Activated CD8-positive, alpha-beta T cell treated with anti-CD3 and anti-CD28 coated beads for 36 hours (primary cell): ENCODE measurements at places on chromosomes 4 and X.

GRCh38 chrX:151703487-151703886, 8.2 kb downstream of the PRRG3 start:
- no peak for DNase-seq

DNA sequence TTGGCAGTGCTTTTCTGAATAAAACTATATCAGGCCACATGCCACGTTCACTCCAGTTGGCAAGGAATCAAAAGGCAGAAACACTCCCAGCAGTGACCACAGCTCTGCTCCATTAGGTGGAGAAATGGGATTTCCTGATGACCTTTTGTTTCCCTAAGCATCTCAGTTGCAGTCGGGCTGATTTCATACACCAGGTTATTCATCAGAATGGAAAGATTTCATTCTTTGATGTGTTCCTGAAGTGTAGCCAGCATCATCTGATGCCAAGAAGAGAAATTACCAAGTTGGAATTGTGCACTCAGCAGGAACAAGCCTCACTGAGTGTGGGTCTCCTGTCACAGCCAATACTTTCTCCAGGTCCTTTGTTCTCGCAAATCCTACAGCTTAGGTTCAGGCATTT, 193.7 kb downstream of the SPATA18 start:
- DNase-seq = no peak

DNA sequence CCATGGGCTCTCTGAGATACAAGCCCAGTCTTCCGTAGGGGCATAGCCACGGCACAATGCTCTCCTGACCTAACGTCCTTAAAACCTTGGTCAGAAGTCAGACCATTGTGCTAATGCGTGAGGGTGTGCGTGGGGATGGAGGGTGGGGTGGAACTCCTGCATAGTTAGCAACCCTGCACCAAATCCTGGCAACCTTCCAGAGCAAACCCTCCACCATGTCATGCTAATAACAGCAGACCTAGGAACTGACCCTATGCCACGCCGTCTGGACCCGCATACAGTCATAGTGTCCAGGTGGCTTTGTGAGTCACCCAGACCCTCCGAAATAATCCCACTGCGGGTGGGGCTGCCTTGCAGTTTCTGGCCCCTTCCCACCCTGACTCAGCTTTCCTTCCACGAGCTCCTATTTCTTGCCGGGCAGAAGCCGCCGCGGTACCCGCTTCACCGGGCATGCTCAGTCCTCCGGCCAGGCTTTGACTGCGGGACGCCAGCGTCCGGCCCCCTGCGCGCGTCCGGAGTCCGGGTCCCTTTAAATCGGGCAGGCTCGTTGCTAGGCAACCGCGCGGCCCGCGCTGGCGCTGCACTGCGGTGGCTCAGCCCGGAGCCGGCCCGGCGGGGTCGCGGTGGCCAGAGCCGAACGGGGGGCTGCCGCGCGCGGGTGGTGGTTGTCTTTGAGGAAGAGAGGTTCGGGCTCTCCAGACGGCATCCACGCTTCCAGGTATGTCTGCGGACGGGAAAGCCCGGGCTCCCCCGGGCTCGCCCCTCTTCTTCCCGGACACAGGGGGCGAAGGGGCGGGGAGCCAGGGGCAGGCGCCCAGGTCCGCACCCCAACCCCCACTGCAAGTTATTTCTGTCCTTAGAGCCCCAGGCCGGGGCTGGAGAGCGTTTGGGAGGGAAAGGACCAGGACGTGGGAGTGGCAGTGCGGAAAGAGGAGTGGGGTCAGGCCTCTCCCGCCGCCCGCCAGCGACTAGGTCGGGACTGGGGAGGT, at the start of gene CCDC160:
Gene CCDC160 (plus strand): TSS at position 557 of the 989 bp plus-strand sequence. CDS start 7,619 bp downstream, outside the sequence.
- peak; percentile 19 for DNase-seq

- peak; percentile 24 for DNase-seq
Measured at GRCh38 chr4:79913581-79913980, 159.4 kb downstream of the ANTXR2 start.

- no peak for DNase-seq
Measured at GRCh38 chr4:74018116-74018515, 19.6 kb upstream of the CXCL5 start.

DNA sequence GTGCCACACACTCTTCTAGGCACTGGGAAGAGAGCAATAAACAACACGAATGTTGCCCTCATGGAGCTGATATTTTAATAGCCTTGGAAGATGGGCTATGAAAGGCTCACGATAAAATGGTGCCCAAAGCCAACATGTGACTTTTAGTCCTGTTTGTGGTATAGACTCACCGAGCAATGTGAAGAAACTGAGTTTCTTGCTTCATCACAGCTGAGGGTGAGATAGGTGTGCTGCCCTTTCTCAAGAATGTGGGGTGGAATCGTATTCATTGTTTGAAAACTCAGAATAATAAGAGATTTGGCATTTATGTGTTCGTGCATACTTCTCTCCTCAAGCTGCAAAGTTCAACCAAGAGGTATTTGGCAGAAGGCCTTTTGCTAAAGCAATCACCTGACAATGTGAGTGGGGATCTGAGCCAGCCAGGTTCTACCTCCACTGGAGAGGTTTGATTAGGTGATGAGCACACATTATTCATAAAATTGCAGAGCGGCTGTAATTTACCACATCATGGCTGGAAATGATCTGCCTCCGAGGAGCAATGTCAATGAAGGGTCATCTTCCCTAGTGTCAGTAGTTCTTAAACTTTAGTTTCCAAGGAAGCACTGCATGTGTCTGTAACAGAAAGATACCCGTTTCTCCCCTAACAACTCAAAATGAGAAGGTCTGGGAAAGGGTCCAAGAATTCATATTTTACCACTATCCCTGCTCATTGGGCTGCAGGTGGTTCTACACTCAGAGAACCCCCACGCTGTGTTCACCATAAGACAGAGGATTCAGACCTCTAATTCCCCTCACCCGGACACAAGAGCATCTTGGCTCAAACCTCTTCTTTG, 41.9 kb upstream of the CBR4 start:
- no peak for DNase-seq

DNA sequence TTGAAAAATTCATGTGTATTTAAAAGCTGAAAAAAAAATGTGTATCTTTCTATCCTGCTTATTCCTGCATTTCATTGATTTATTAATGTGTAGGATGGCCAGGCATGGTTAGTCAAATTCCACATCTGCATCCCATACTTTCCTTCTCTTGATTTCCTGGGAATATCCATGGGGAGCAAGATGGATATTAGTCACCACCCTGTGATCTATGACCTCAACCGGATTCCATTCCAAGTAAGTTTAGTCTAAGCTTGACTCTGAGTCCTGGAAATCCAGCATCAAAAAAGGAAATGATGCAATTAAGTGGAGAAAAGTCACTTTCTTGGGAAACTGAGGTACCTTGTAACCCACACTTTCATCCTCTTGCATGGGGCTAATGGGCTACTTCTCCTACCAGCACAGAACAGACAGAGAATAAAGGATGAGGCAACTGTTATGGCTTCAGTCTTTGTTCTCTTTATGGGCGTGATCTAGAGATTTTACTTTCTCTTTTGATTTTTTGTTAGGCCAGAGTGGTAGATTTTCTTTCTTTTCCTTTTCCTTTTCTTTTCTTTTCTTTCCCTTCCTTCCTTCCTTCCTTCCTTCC, 17.1 kb upstream of the BEX4 start:
- no peak for DNase-seq

DNA sequence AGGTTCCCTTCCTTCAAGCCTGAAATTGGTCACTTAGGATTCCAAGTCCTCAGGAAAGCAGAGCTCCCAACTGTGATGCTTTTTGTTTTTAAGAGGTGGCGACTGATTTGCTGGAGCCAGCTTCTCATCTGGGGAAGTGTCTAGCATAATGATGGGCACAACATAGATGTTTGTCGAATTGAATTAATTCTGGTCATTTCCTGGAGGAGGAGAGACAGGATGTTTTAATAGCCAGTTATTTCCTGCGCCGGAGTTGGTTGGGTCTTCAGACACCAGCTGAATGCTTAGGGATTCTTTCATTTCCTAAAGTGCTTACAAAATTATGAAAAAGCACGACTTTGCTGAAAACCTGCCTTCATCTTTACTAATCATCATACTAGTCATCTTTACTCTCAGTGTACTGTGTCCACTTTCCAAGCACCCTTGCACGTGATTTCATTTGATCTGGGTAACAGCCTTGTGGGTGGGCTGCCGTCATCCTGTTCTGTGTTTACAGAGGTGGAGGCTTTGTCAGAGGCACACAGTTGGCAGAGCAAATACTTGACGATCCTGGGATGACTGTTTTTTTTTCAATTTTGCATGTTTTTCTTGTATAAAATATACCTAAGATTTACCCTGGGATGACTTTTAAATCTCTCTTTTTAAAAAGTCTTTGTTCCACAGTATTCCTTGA, 49.5 kb downstream of the RGS12 start:
- peak; percentile 69 for DNase-seq

GRCh38 chrX:51855698-51856097, 37.7 kb upstream of the MAGED1 start:
- no peak for DNase-seq

- DNase-seq = no peak
Measured at GRCh38 chr4:13484749-13485221, 645 bp upstream of the RAB28 start.

DNA sequence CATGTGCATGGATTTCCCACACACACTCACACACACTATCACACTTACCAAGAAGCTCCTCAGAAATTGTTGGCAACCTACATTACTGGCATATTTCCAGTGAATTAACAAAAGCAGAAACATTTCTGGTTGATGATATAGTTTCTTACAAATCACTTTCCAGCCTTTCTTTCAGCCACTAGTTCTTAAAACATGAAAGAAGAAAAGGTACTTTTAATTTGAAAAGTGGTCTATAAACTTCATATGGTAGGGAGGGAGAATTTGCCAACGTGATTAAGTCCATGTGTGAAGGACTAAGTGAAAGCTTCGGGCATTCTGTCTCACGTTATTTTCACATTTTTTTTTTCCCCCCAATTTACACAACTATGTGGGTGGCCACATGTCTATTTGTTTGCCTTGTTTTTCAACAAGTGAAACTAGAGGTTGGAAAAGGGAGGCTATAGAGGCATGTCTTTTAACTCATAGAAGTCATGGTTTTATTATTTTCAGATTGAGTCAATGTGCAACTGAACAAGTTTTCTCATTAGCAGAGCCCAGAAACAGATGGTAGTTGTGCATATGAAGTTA, 832.1 kb upstream of the INTU start:
- DNase-seq = no peak

GRCh38 chrX:50893047-50893446, 17.5 kb upstream of the BMP15 start:
- DNase-seq = no peak

GRCh38 chr4:76194325-76194724, 19.3 kb downstream of the SCARB2 start:
- no peak for DNase-seq
